HFF-Myc (cell line): ENCODE measurements at places on chromosomes 11 and 22.

- DNase-seq: no peak
Measured at GRCh38 chr11:122028545-122028944, 87.5 kb downstream of the BLID start.

- no peak for DNase-seq
Measured at GRCh38 chr22:36359470-36359996, 28.2 kb downstream of the MYH9 start.

- DNase-seq: no peak
Measured at GRCh38 chr22:46012881-46013281, 35.9 kb upstream of the WNT7B start.

DNA sequence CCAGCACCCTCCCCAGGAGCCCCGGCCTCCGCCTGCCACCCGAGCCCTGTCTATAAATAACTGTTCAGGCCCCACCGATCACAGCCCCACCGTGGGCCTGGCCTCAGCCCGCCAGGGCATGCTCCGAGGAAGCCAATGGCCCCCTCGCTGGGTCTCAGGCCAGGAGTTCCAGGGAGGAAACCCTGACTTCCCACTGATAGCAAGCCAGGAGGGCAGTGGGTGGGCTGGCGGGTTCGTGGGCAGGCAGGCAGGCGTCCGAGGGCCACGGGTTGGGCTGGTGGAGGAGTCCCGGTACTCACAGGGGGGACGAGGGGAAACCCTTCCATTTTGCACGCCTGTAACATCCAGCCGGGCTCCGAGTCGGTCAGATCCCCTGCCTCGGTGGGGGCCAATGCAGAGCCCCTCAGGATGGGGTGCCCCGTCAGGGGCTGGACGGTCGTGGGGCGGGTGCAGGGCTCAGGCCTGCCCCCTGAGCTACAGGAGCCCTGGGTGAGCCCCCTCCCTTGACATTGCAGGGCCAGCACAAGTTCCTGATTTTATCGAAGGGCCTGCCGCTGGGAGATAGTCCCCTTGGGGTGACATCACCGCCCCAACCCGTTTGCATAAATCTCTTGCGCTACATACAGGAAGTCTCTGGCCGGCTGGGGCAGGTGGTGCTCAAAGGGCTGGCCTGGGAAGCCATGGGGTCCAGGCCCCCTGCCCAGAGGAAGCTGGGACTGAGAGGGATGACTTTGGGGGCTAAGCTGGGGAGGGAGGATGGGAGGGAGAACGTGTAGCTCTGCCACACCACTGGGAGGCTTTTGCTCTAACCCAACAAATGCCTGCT is at the start of gene SPI1:
SPI1 (minus strand) TSS at position 538 of the 826 bp plus-strand sequence; CDS start at position 344, 194 bp downstream.
- no peak for DNase-seq

GRCh38 chr11:108891909-108892511 is 227.1 kb downstream of the DDX10 start:
- no peak for DNase-seq

DNA sequence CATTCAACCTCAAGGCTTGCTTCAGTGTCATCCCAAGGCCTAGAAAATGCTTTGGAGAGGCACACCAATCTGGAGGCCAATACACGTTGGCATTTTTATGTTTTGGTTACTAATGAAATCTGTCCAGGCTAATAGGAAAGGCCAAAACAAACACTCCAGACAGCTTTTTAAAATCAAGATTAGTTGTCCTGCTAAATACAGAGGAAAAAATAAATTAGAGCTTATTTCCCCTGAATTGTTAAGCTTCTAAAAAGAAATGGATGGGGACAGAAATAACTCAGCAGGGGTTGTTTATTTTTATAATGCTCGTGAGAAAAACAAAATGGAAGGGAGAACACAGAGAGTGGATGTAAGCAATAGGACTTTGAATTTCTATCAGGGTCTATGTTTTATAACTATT is 438.5 kb upstream of the LRRC4C start:
- DNase-seq: no peak

DNA sequence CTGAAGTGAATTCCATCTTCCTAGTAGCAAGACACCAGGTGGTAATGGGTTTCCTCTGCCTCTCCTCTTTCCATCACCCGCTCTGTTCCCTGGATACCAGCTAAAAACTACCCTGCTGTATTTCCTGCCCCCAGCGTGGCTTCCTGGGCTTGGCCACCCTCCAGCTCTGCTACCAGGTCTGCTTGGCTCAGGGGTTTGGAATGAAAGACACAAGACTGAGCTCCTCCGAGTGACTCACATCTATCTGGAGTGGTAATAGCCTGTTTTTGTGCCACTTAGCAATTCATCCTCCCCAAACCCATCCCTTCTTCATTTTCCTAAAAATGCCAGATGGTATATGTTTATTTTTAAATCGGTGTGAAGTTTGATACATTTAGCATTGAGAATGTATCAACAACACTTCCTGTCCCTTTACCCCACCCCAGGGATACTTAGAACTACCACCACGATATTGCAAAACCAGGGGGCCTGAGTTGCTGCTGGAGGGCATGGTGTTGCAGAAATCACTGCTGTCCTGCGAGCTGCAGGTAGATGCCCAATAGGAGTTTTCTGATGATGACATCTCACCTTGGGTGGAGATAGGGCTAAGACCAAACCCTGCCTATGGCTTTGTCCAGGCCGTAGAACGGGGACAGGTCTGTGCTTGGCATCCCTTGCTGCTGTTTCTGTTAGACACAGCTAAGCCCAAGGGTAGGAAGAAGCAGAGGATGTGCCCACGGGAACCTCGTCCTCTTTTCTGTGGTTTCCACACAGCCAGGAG is 7.5 kb upstream of the MICAL3 start:
- peak; percentile 90 for DNase-seq

DNA sequence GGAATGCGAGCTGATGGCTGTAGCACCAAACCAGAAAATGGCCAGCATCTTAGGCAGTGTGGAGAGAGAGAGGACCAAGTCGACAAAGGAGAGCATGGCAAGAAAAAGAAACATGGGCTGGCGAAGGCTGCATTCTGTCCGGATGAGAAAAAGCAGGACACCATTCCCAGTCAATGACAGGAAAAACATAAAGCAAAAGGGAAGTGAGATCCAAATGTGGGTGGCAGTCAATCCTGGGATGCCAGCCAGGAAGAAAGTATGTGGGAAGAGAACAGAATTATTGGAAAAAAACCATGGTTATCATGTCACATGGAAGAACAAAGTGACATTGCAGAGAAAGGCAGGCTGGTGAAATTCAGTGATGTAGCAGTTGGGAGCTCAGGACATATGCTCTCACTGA is 36.9 kb upstream of the OR56A1 start:
- no peak for DNase-seq

DNA sequence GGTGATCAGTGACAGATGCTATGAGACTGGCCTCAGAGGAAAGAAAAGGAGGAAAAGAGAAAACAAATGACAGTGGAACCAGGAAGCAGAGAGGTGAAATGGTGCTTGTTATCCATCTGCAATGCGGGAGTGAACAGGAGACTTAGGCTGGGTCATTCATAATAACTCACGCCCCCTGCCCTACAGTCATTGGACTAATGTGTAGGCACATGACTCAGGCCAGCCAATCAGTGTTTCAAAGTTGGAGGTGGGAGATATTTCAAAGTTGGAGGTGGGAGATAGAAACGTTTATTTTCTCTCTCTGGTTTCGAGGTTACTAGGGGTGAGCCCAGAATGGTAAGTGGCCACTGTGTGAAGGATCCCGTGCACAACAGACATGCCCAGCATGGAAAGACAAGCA is 30.3 kb downstream of the SLC22A6 start:
- DNase-seq: no peak

- no peak for DNase-seq
Measured at GRCh38 chr22:36550701-36551495, 21.9 kb upstream of the EIF3D start.
